ENCODE measurements at places on chromosomes 11 and 22. TPM values are rescaled to one million over a fixed set of nuclear protein-coding genes. Genes with fewer than 3 reads are reported as not detected.
A peak's percentile ranks its signal among the peaks of the same experiment; 100 is the strongest.

- no peak overlapping the region for H3K4me3 ChIP-seq
- no peak overlapping the region for H3K27ac ChIP-seq
- no peak for DNase-seq
- H3K4me1 ChIP-seq, result peaks cover 2% of the 10 kb centered on the region
- no peaks in the 10 kb centered on the region for H3K27me3 ChIP-seq
- H3K36me3 ChIP-seq, result no peaks in the 10 kb centered on the region
These were observed 35.0 kb upstream of the HIPK3 start for GRCh38 chr11:33222052-33222750.

DNA sequence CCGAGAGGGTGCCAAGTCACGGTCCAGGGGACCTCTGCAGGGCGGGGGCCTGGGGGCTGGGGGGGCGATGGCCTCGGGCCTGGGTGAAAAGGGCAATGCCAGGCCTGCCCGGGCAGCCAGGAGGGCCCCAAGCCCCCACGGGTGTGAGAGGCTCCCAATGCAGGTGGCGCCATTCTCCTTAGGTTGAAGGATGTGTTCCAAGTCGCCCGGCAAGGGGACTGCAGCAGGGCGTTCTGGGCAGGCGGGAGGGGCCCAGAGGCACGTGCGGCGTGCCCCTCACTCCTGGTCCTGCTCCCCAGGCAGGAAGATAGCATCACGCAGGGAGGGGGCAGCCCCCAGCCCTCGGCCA is 730 bp upstream of the TNNI2 start:
- H3K27ac ChIP-seq, result no peak overlapping the region
- H3K36me3 ChIP-seq, result no peaks in the 10 kb centered on the region

DNA sequence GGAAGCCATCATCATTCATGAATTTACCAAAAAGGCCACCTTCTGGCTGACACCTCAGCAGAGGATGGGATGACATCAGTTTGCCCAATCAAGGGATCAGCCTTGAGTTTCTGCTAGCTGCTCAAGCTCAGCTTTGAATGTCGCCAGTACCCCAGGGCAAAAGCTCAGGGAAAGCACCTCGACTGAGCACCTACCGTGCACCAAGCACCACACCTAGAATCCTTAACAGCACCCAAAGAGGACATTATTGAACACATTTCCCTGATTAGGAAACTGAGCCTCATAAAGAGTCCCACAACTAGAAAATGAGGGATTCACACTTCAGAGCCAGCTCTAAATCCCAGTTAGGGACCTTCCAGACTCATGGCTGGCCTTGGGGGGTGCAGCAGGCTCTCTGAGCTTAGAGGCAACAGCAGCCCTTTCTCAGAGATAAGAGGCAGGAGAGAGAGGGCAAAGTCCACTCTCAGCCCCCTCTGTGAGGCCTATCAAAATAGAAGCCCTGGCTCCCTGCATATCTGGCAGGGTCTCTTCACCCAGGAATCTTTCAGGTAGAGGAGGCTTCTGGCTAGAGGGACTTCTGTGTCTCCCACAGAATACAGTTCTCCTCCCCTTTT is 13.4 kb upstream of the DAGLA start:
- H3K36me3 ChIP-seq, result no peaks in the 10 kb centered on the region
- no peak overlapping the region for H3K27ac ChIP-seq
- DNase-seq, result no peak
- H3K27me3 ChIP-seq, result no peaks in the 10 kb centered on the region
- no peaks in the 10 kb centered on the region for H3K4me1 ChIP-seq
- no peak overlapping the region for H3K4me3 ChIP-seq

APOBEC3F gene
- 11.2 TPM for total RNA-seq

- peaks cover 63% of the 10 kb centered on the region for H3K4me1 ChIP-seq
- H3K4me3 ChIP-seq, result no peak overlapping the region
- peaks cover 85% of the 10 kb centered on the region for H3K36me3 ChIP-seq
- no peaks in the 10 kb centered on the region for H3K27me3 ChIP-seq
These were observed 7.1 kb downstream of the EWSR1 start for GRCh38 chr22:29275167-29275566.

HTR3A gene
- total RNA-seq, result 0.79 TPM

GRCh38 chr11:44112091-44112821 is 16.8 kb downstream of the EXT2 start:
- peaks cover 55% of the 10 kb centered on the region for H3K36me3 ChIP-seq
- H3K4me3 ChIP-seq, result no peak overlapping the region
- H3K4me1 ChIP-seq, result no peaks in the 10 kb centered on the region
- H3K27me3 ChIP-seq, result no peaks in the 10 kb centered on the region
- no peak for DNase-seq

DNA sequence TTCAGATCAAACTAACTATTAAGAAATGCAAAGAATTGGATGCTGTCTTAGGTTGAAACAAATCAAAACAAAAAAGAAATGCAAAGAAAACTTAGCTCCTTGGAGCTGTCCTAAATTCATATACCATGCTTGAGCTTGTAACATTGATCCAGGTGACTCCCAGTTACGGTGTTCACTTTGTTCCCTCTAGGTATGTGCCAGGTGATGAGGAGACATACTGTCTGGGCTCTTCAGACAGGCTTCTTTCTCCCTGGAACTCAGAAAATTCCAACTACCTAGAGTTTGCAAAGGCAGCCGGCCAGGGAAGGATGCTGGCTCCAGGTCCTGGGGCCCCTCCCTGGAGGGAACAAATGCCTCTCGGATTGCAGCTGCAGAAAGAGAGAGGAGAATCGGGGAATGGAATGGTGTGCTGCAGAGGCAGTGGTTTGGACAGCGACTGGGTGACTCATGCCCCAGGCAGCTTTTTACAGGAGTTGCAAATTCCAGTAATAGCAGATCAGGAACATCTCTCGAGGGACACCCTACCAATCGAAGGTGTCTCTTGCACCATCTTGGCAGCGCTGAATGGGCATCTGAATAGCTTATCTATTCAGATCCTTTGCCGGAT is 12.3 kb upstream of the ASPHD2 start:
- no peaks in the 10 kb centered on the region for H3K4me1 ChIP-seq
- H3K4me3 ChIP-seq, result no peak overlapping the region
- no peaks in the 10 kb centered on the region for H3K27me3 ChIP-seq
- DNase-seq, result no peak
- H3K36me3 ChIP-seq, result no peaks in the 10 kb centered on the region
- no peak overlapping the region for H3K27ac ChIP-seq

DNA sequence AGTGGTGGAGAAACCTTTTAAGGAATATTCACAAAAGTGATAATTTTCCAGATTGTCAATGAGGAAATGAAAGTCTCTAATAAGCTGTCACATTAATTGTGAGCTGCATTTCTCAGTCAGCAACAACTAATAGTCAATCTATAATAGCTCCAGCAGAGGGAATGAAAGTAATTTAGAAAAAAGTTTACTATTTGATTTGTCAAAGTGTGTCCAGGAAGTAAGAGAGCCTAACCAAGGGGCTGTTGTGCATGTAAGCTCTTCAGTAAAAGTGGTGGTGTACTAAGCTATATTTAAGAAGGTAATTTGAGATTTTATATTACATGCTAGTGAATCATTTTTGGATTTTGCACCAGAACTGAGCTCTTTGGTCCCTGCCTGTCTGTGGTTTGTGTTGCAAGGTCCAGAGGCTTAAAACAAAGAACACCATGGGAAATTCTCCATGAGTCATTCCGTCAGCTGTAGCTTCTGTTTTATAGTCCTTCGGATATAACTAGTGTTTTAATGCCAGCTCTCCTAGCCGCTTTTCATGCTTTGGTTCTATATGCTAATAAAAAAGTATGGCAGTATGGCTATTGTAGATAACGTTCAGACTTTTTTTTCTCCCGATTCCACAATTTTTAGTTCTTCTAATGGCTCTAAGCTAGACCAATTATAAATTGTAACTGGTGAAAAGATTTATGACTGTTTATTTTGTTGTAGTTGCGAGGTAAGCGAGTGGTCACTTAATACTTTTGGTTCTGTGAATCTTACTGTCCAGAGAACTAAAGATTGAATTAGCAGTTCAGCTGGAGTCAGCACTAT is 64.6 kb downstream of the ARHGEF12 start:
- peak overlapping the region; percentile 0 for H3K4me3 ChIP-seq
- no peaks in the 10 kb centered on the region for H3K27me3 ChIP-seq
- peak overlapping the region; percentile 46 for H3K27ac ChIP-seq
- peaks cover 17% of the 10 kb centered on the region for H3K4me1 ChIP-seq

NCR3LG1 gene
- 4.3 TPM for total RNA-seq

- H3K4me1 ChIP-seq, result no peaks in the 10 kb centered on the region
- no peak overlapping the region for H3K27ac ChIP-seq
- H3K4me3 ChIP-seq, result no peak overlapping the region
- no peaks in the 10 kb centered on the region for H3K27me3 ChIP-seq
- no peak for DNase-seq
These were observed 19.6 kb downstream of the THAP12 start for GRCh38 chr11:76361374-76361773.

GRCh38 chr22:41447435-41448188 is 1.0 kb upstream of the TOB2 start:
- peaks cover 7% of the 10 kb centered on the region for H3K36me3 ChIP-seq
- H3K4me3 ChIP-seq, result peak overlapping the region; percentile 95
- H3K27me3 ChIP-seq, result no peaks in the 10 kb centered on the region
- peak overlapping the region; percentile 99 for H3K27ac ChIP-seq
- H3K4me1 ChIP-seq, result peaks cover 19% of the 10 kb centered on the region
- DNase-seq, result peak; percentile 90

DNA sequence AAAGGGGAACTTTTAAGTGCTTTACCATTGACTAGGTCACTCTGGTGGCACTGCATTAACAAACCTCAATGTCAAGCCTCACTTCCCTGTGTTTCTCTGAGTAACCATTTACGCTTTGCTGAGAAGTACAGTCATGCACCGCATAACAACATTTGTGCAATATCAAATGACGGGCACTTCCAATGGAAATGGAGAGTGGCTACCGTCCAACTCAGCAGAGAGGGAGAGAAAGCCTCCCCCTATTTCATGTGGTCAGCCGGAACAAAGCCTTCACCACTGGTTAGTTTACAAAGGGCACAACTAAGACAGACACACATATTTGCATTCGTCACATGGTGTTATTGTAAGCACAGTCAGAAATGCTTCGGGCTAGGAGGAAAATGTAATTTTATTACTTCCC is 117.3 kb downstream of the RASSF10 start:
- H3K4me1 ChIP-seq, result no peaks in the 10 kb centered on the region
- H3K36me3 ChIP-seq, result no peaks in the 10 kb centered on the region
- H3K4me3 ChIP-seq, result no peak overlapping the region

DNA sequence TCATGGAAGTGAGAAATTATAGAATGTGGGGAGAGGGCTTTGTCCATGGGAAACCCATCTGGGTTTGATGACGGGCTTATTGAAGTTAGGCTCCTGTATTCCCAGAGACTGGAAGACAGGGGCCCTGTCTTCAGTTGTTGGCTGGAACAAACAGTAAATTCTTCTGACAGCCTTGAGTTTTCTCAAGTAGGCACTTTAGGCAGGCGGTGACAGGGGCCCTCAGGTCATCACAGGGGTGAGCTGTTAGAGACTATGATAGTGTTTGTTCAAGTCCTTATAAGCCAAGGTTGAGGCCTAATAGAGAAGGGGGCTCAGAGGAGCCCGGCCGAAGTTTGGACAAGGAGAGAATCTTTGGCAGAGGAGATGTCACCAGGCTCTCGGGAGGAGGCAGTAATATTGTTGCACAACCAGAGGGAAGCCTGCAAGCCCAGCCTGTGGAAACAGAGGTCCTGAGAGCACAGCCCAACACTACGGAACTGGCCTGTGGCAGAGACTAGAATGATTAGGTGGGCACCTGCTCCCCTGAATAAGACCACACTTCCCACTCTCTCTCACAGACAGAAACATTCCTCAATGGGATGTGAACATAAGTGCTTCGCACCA is 20.2 kb upstream of the IL17RA start:
- H3K36me3 ChIP-seq, result no peaks in the 10 kb centered on the region
- no peak for DNase-seq
- H3K27me3 ChIP-seq, result no peaks in the 10 kb centered on the region

GRCh38 chr11:1852877-1853276 is at the start of gene LSP1:
LSP1 (plus strand) TSS chr11:1853084; CDS start chr11:1853145, 61 bp downstream.
- H3K4me3 ChIP-seq, result no peak within 1 kb of the TSS
- no peak for DNase-seq
- no peaks in the 10 kb centered on the region for H3K4me1 ChIP-seq
- peak within 1 kb of the TSS; percentile 97 for H3K27ac ChIP-seq
